Gastroesophageal sphincter (tissue), 4 donors: ENCODE measurements at places on chromosomes 13 and 19.

- no peak for ATAC-seq
These were observed 360.6 kb downstream of the TDRD3 start for GRCh38 chr13:60757501-60758215.

DNA sequence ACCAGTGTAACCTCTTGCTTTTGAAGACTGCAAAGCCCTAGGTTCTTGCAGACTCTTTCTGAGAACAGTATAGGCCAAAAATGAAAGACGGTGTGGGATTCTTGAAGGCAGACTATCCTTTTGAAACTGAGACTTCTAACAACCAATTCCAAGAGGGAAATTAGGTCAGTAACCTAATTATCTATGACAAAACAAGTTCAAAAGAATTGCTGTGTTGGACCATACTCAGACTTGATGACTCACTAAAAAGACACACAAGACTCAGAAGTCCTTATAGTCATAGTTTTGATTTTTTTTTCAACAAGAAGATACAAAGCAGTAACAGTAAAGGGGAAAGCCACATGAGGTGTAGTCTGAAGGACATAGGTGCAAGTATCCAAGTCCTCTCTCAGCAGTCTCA, 624.0 kb upstream of the GPC6 start:
- no peak for ATAC-seq

DNA sequence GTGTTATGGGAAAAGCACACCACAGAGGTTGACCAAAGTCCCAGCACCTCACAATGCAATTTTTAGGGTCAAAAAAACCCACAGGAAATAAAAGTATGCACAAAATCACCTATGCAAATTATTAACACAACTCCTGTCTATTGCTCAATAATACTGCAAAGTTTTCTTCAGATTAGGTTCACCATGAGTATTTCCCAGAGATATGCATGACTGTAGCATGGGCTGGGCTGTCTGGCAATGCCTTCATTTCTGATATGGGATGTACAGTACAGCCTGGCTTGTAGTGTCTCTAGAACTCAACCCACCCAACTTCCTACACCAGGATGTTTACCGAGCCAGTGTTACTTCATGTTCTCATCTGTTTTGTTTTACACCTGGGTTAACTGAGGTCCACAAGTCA, 698.7 kb upstream of the ARGLU1 start:
- no peak for ATAC-seq

DNA sequence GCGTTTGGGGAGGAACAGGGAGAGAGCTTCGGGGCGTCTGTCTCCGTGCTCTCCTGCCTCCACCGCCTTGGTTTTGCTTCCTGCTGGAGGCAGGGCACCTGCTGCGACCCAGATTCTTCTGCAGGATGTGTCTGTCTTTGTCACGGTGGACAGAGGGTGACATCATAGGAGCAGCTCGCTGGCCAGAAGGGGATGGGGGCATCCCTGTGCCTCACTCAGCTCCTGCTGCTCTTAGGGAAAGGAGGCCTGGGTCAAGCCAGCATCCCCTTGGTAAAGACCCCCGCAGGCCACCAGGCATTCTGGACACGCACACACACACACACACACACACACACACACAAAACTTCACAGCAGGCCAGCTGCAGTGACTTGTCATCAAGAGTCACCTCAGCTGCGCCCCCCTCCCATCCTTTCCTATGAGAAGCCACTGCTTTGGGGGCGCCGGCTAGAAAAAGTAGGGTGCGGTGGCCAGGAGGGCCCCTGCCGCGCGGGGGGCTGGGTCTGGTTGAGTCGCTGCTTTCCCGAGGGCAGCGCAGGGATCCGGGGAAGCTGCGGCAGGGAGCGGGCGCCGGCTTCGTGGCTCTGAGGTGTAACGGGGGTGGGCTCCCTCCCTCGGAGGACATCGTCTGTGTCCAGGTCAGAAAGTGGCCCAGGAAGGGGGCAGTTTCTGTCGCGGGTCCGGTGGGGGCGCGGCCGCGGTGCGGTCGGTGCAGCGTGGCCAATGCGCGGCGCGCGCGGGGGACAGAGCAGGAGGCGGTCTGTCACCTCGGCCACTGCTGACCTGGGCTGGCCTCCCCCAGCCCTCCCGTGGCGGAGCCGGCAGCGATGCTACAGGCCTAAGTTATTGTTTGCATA, 15.8 kb upstream of the NPAS1 start:
- ATAC-seq = no peak

DNA sequence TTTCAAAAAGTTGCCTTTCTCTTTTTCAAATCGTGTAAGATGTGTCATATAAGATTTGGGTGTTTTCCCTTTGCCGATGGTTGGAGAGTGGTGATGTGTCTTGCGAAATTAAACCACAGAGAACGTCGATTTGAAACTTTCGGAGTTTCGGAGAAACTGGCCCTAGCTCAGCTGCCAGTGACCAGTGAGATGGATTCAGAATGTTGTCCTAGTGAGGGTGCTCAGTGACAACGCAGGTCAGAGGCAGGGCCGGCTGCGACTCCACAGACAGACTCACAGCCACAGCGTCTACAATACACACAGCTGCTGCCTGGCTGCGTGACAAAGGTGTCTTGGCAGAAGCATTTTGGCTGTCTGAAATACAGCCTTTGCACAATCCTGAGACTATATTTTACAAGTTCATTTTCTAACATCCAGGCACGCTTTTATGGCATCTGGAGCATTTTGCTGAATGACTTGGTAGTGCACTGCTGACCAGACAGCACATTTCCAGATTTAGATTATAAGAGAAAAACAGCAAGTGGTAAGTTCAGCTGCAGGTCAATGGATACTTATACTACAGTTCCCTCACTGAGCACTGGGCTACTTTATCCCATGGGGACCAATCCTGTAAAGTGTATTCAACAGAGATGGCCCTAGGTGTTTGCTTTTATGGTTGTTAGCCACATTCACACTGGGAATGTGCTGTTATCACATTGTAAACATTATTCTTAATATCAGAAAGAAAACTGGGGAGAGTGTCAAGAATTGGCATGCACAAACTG, 207.5 kb downstream of the KCNRG start:
- peak; percentile 87 for ATAC-seq

GRCh38 chr19:37505958-37506386, 767 bp upstream of the ZNF793 start:
- peak; percentile 6 for ATAC-seq

DNA sequence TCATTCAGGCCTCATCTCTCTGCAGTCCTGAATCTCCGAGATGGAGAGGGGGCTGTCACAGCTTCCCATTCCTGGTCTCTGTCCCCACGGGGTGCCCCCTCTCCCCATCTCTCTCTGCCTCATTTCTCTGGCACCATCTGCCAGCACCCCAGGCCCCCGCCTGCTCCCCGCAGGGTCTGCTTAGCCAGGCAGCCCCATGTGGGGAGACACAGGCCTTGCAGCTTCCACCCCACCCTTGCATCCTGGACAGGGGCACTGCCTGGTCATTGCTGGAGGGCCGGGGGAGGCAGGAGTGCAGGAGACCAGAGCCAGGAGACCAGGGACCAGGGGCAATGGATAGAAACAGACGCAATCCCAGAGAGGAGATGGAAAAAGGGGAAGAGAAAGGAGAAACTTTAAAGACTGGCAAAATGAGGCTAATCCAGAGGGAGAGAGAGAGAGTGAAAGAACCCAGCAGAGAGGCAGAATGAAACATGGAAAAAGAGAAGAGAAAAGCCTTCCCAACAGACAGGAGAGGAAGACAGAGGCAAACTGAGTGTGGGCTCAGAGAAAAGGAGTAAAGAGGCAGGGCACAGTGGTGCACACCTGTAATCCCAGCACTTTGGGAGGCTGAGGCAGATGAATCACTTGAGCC, 8.8 kb upstream of the GIPR start:
- ATAC-seq = no peak

DNA sequence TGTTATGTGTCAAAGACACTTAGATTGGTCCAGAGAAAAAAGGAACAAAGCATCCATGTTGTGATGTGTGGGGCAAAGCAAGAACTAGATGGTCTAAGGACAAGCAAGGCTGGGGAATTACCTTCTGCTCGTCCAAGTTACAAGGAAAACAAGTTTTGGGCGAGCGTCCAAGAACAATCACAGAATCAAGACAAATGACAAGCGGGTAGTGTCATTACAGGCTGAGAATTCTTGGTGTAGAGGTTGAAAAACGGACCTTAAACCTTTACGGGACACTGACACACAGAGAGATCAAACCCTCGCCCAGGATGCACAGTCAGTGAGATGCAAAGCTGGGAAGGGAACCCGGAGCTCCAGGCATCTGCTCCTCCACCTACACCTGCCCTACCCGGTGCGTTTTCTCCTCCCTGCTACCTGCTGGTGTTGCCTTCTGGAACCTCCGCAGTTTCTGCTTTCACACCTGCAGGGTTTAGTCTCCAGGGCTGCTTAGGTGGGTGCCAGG, 515 bp upstream of the ZNF324B start:
- ATAC-seq = no peak

DNA sequence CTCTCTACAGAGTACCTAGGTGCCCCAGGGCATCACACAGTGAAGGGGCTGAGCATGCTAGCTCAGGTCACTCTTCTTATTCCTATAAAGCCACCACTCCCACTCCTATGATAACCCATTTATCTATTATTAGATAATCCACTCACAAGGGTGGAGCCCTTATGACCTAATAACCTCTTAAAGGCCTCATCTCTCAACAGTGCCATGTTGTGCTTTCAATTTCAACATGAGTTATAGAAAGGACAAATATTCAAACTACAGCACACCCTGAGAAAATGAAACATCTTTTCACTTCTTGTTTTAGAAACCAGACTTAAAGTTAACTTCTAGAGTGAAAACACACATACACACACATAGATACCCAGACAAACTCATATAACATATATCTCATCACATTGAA, 1494.9 kb upstream of the MIR17HG start:
- no peak for ATAC-seq

DNA sequence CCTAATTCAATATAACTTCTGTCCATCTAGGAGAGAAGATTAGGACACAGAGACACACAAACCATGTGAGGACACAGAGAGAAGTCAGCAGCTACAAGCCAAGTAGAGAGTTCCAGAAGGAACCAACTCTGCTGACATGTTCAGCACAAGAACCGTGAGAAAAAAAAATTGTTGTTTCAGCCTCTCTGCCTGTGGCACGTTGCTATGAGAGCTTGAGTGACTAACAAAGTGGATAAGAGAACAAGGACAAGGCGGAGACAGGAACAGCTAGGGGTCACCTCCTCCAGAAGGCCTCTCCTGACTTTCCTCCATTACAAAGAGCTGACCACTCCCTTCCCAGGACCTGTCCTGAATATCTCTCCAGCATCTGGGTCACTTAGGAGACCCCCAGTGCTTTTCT, 5.6 kb upstream of the SIGLEC12 start:
- no peak for ATAC-seq

DNA sequence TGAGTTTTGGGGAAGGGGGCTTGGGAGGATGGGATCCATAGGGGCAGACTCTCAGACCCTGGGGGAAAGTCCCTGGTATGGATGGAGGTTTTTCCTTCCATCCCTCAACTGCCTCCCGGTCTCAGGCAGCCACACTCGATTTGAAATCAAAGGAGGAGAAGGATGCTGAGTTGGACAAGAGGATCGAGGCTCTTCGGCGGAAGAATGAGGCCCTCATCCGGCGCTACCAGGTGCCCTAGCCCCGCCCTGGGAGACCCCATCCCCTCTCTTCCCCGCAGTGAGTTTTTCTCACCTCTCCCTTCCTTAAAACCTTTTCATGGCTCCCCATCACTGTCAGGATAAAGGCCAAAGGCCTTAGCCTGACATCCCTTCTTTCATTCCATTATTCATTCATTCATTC, 2.1 kb downstream of the CCDC9 start:
- no peak for ATAC-seq
